Stimulated activated CD8-positive, alpha-beta memory T cell treated with anti-CD3 and anti-CD28 coated beads, Interleukin-4, amount 100 ng/mL, for 1 hour (primary cell): ENCODE measurements at places on chromosomes 2 and 18.

- DNase-seq, result no peak
Measured at GRCh38 chr18:45201489-45201888, 413.8 kb upstream of the SLC14A2 start.

- no peak for DNase-seq
Measured at GRCh38 chr18:79785831-79786230, 11.9 kb upstream of the KCNG2 start.

DNA sequence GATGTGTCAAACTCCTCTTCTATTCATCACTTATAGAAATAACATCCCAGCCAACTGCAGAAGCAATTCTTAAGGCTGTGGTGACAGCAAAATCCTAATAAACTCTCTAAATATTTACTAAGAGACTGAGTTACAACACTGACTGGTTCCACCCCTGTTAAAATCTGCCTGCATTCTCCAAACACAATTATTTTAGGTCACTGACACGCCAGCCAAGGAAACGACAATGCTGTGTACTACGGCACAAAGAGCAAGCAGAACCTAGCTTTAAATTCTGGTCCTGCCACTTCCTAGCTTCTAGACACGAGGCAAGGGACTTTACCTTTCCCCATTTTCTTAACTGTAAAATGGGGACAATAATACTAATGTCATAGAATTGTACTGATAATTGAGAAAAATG is 4.1 kb downstream of the CYRIA start:
- no peak for DNase-seq

DNA sequence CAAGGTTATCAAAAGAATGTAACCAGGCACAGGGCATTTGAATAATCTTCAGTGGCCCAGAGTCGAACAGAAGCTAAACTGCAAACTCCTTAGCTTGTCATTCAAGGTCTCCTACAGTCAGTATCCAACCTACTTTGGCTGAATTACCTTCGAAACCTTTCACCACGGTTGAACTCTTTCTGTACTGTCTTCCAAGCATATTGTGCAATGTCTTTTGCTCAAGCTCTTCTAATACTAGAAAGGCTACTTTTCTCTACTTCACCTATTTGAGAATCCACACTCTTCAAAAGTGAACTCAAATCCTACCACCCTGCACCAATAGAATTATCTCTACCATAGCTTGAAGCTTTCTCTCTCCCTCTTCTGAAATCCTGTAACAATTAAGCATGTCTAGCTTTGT is 142.9 kb downstream of the NR4A2 start:
- DNase-seq, result no peak

DNA sequence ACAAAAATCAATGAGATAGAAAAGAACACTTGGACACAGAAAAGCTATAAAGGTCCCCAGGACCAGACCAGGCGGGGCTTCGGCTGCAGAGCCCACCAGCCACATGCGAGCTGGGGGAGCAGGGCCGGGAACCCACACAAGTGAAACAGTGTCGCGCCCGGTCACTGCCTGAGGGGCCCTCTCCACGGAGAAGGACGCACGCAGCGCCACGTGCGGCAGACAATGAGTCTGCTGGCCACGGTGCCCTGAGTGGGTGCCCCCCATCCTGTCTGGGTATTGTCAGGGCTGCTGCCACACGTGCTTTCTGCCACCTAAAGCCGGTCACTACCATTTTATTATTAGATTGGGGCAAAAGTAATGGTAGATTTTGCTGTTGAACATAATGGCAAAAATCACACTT is 207.9 kb upstream of the HDAC4 start:
- no peak for DNase-seq

GRCh38 chr2:27379836-27380625 is 503 bp downstream of the ZNF513 start:
- no peak for DNase-seq

DNA sequence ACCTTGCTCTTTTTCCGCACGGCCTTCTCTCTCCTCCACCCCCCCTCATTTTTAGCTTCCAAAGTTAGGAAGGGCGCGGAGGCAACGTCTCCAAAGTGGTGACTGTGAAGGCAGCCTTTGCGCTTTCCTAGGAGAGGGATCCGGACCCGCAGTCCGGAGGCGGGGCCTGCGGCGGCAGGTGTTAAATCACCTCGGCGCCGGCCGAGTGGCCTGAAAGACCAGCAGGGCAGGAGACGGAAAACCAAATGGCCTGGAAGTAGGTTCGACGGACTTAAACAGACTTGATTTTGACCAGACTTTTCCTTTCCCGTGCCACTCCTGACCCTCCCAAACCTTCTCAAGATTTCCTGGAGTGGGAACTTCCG is 615 bp downstream of the GORASP2 start:
- peak; percentile 5 for DNase-seq

GRCh38 chr2:33607251-33607721 is 8.2 kb upstream of the FAM98A start:
- no peak for DNase-seq

DNA sequence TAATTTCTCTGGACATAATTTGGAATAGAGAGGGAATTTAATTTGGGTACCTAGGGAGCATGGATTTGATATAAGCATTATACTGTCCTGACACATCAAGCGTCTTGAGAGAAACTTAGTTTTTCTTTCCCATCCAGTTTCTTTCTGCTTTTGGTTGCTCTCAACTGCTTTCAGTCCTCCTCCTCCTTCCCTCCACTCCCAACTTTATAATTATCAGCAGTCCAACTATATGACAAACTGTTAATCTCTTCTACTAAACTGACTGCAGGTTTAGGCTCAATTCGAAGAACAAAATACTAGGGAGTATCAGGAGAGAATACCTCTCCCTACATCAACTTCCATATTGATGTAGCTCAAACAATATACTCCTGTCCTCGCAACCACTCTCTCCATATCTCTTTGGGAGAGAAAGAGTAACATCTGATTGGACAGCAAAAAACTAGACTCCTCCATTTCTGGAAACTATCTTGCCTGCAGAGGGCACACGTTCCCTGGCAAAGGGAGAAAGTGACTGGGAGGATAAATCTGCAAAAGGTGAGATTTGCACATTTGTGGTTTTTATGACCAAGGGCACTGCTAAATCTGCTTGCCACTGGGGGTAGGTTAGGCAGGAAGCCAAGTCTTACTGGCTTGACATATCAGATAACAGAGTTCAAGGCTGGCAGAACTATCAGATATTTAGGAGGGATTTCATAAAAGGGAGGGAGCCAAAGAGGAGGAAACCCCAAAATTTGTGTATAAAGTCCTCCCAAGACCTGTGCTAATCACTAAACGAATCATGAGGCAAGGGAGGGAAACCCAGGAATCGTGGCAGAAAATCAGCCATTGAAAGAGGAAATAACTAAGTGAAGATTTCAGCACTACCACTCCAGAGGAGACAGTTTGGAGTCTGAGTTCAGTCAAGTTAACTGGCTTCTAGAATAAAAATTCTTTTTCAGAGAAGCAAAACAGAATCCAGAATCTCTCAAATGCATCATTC is 40.0 kb downstream of the ICA1L start:
- peak; percentile 8 for DNase-seq

DNA sequence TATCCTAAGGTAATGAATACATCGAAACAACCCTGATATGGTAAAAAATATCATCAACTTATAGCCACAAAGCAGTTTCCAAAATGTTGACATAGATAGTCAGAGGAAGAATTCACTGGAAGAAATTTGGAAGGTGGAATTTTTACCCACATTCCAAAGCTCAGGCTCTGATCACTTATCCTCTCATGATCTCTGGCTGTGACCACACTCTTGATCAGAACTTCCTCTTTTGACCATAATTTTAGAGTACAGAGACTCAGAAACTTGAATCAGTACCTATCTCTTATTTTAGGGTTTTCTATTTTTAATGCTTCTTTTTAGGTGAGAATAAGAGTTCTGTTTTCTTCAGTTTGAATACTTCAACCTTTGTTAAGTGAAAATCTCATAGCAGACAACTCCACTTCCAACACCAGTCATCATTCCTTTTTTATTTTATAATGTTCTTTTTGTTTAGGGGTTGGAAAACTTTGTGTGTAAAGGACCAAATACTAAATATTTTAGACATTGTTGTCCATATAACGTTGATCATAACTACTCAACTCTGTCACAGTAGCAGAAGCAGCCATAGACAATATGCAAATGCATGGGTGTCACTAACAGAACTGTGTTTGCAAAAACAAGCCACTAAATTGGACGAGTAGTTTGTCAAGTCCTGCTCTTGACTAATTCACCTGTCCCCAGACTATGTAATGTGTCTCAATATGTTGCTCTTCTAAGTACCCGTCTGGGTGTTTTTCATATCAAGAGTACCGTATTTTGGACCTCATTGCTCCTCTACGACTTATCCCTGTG is 891.6 kb upstream of the CRIM1 start:
- no peak for DNase-seq

DNA sequence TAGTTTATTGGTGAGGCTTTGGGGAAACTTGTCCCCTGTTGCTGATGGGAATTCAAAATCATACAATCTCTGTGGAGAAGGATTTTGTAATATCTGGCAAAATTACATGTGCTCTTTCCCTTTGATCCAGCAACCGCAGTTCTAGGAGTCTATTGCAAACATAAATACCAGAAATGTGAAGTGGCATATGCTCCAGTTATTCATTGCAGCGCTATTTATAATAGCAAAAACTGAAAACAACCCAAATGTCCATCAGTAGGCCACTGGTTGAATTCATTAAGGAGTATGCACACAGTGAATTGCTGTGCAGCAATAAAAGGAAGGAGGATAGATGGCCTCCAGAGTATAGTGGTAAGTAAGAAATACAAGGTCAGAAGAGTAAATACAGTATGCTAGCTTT is 76.5 kb downstream of the HNRNPLL start:
- no peak for DNase-seq

- DNase-seq, result no peak
Measured at GRCh38 chr2:119694845-119695521, 16.0 kb downstream of the TMEM177 start.

DNA sequence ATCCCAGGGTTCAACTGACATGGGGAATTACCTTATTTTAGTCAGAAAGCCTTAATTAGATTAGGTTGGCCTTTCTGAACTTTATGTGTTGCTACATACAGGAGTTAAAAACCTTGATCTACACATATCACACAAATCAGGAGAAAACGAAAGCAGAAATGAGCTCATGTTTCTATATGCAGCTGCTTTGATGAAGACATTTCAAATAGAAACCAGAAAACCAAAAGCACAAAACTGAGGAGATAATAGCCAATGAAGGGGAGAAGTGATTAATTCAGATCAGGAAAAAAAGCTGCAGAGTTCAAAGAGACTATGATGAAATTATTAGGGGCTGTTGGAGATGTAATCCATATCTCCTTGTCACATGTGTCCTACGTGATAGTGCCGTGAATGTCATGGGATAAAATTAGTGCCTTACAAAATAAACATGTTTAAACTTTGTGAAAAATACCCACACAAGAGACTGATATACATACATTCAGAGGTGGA is 255.0 kb downstream of the CAMKMT start:
- DNase-seq, result no peak

DNA sequence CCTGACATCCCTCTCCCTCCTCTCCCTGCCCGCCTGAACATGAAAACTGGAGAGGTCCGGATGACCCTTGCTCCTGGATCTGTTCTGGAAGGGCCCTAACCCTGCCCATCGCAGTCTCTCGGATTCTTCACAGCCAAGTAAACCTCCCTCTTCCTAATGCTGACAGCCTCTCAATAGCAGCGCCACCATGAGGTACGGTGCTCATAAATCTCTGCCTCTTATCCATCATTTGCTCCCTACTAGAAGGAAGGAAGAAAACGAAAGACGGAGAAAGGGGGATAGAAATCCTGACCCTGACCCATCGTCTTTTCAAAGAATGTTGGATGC is 257.9 kb downstream of the BCL11A start:
- no peak for DNase-seq

DNA sequence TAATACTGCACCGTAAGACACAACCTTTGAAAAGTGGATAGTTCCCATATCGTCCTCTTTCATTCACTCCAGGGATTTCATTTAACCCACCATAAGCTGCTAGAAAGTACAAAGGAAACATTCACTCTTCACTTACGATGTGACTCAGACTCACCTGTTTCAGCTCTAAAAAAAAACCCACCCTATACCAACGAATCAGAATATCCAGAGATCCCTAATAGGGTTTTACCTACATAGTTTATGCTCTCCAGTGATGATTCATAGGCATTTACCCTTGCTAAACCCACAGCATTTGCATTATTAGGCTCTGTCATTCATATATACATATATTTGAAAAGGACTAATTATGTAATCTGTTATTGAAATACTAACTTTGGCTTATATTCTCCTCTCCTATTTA is 60.2 kb downstream of the PRPF40A start:
- no peak for DNase-seq

GRCh38 chr2:15941481-15941850 is 1.1 kb downstream of the MYCN start:
- no peak for DNase-seq

DNA sequence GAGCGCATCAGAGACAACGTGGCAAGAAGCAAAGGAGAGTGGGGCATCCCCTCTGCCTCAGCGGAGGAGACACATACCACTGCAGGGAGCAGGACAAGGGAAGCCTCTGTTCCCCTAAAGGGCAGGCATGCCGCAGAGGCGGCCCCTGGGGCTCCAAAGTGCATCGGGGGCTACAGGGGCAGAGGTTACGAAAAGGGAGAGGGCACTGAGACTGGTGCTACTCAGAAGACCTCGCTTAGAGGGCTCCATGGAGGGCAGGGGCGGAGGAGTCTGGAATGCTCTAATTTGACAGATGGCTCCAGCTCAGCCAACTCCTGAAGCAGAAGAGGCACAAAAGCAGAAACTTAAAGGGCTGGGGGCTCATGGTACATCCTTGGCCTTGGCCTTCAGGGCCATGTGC is 39.8 kb downstream of the FAM178B start:
- no peak for DNase-seq

DNA sequence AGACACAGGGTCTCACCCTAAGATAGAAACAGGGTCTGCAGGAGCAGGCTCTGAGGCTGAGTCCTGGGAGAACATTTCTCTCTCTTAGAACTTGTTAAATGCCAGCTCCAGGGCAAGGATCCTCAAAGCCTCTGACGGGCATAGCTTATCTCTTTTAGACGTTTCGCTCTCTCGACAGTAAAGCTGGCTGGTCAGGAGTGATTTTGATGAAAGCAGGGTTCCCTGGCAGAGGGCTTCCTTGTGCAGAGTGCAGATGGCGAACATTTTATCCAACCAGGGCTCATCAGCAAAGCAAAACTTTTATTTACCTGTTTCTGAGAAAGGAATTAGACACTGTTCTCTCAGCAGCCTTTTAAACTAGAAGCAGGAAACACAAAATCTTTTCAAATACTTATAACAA is 350.8 kb downstream of the ALK start:
- no peak for DNase-seq

- no peak for DNase-seq
Measured at GRCh38 chr2:219399716-219400478, 12.2 kb upstream of the DNPEP start.

DNA sequence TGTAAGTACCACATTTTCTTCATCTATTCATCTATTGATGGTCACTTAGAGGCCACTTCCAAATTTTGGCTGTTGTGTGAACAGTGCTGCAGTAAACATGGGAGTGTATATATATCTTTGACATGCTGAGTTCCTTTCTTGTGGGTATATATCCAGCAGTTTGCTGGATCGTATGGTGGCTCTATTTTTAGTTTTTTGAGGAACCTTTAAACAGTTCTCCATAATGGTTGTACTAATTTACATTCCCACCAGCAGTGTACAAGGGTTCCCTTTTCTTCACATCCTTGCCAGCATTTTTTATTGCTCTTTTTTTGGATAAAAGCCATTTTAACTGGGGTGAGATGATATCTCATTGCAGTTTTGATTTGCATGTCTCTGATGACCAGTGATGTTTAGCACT is 7.3 kb upstream of the ATP5MC3 start:
- DNase-seq, result no peak
